Retina (tissue), 1 donor: ENCODE measurements at places on chromosomes 7 and 10.

- DNase-seq = no peak
Measured at GRCh38 chr7:36015733-36016132, 137.3 kb upstream of the EEPD1 start.

GRCh38 chr10:24396396-24396795 lies 187.5 kb downstream of the KIAA1217 start:
- no peak for DNase-seq

DNA sequence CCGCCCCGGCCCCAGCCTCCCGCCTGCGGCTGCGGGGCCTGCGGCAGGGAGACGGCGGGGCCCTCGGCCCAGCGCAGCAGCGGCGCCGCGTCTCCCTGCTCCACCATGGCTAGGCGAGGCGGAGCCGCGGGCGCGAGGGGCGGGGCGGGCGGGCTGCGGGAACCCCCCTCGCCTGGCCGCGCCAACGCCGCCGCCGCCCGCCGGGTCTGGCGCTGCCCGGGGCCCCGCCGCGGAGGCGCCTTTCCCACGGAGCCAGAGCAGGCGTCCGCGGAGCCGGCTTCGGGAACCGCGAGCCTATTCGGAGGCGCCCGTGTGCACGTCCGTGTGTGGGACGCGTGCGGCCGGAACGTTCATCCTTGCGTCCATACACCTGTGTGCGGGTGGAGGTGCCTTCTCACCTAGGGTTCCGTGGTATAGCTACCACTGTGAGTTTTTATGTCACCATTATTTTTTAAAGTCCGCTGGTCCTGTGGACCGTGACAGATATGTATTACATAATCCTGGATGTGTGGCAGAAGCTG lies at the start of gene DENND11:
TSS of gene DENND11 (minus strand) at position 120 of the 521 bp plus-strand sequence. CDS start at position 107, 13 bp downstream.
- peak; percentile 73 for DNase-seq

DNA sequence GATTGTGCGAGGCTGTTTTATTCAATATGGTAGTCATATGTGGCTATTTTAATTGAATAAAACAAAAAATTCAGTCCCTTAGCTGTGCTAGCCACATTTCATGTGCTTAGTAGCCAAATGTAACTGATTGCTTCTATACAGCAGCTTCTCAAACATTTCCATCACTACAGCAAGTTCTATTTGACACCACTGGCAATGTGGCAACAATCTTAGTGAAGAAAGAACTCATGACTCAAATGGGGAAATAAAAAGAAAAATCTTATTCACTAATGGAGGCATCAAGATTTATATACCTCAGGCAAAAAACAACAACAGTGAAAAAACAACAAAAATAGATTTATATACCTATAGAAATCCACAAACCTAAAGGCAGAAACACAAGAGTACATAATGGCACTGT lies 17.9 kb downstream of the SEM1 start:
- DNase-seq = no peak

- no peak for DNase-seq
Measured at GRCh38 chr7:126535176-126535575, 717.6 kb downstream of the GRM8 start.

DNA sequence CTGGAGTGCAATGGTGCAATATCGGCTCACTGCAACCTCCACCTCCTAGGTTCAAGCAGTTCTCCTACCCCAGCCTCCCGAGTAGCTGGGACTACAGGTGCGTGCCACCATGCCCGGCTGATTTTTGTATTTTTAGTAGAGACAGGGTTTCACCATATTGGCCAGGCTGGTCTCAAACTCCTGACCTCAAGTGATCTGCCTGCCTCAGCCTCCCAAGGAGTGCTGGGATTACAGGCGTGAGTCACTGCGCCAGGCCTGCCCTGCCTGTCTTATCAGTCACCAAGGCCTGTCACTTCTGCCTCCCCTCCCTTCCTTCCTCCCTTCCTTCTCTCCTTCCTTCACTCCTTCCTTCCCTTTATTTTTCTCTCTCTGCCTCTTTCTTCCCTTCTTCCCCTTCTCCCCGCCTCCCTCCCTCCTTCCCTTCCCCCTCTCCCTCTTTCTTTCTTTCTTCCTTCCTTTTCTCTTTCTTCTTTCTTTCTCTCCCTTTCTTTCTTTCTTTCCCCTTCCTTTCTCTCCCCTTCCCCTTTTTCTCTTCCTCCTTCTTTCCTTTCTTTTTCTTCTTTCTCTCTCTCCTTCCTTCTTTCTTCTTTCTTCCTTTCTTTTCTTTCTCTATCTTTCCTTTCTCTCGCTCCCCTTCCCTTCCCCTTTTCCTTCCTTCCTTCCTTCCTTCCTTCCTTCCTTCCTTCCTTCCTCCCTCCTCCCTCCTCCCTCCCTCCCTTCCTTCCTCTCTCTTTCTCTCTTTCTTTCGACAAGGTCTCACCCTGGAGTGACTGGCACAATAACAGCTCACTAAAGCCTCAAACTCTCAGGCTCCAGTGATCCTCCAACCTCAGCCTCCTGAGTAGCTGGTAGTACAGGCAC lies 3.1 kb upstream of the ST7 start:
- DNase-seq = no peak

DNA sequence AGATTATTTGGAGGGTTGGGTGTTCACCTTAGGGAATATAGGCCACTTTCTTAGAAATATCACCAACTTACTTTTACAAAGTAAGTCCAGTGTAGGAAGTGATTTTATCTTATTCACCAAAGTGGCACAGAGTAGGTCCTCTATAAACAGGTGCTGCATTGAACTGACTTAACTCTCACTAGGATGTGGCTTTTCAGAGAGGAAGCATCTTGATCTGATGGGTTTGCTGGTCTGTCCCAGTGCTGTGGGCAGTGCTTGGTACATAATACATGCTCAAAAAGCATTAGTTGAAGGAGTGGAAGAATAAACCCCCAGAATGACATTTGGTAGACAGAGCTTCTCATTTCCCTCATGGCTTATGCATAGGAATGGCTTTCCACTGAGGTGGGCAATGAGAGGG lies 334.7 kb downstream of the LRMDA start:
- DNase-seq = no peak

GRCh38 chr7:128734890-128735289 lies 4.3 kb upstream of the CALU start:
- no peak for DNase-seq

- DNase-seq = no peak
Measured at GRCh38 chr7:149440222-149440621, 20.6 kb downstream of the ZNF777 start.

GRCh38 chr10:73159038-73159648 lies 8.7 kb downstream of the ECD start:
- DNase-seq = peak; percentile 57

- no peak for DNase-seq
Measured at GRCh38 chr7:120720317-120720716, 137.6 kb downstream of the TSPAN12 start.

DNA sequence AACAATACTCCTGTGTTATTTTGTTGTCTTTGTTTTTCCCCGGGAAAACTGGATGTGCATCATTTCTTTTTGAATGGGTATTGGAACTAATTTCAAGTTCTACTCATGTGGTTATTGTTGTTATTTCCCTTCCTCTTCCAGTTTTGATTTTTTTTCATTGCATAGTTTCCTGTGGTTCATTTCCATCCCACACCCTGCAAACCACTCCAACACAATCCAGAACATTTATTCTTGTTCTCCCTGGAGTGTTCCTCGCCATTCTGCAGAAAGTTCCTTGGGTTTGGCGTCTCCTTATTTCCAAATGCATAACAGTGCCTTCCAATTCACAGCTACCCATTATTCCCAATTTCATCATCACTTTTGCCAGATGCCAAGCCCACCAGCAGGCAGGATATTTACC lies 775.1 kb downstream of the TNS3 start:
- no peak for DNase-seq

DNA sequence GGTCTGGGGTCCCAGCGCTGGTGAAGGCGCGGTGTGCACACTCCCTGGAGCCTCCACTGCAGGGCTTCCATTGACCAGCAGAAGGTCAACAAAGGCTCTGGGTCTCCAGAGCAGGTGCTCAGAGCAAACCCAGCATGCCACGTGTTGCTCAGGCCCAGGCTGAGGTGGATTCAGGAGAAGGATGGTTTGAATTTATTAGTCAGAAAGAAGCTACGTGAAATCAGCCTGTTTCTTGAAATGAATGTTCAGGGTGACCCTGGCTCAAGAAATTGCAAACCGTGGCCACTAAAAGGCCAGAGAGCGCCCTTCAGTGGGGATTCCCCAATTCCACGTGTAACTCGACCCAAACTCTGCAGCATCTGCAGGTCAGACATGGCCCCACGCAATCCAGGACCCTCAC lies 82.7 kb upstream of the PFKP start:
- no peak for DNase-seq

GRCh38 chr10:10038348-10038747 lies 979.3 kb upstream of the CELF2 start:
- DNase-seq = no peak

GRCh38 chr10:28906011-28906411 lies 228.7 kb downstream of the BAMBI start:
- DNase-seq = peak; percentile 34

- peak; percentile 51 for DNase-seq
Measured at GRCh38 chr7:32670110-32671025, 175.1 kb downstream of the AVL9 start.

- no peak for DNase-seq
Measured at GRCh38 chr7:28865601-28866144, 92.5 kb downstream of the TRIL start.

GRCh38 chr7:104955276-104955675 lies 58.7 kb upstream of the KMT2E start:
- DNase-seq = no peak

DNA sequence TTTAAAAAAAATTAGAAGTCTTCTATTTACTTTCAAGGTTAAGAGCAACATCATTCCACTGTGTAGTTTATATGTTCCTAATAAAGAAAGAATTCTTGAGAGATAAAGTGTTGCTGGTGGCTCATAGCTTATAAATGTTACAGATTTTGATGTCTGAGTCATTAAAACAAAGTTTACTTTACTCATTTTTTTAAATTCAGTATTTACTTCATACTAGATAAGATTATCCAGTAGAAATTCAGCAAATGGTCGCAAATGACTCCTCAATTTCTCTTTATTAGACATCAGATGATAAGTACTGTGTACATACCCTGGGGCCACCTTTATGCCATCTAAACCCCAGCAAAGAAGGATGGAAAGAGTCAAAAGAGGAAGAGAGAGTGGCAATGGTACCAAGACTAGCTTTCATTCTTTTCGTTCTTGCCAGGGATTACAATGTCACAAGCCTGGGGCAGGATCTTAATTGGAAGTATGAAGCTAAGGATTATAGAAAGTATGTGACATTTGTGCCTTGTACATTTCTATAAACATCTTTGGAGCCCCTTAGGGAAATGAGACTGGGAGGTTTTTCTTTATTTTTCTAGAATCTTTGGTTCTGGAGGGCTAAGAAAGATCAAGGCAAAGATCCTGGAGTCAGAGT lies 206.1 kb downstream of the CHRM2 start:
- DNase-seq = no peak

DNA sequence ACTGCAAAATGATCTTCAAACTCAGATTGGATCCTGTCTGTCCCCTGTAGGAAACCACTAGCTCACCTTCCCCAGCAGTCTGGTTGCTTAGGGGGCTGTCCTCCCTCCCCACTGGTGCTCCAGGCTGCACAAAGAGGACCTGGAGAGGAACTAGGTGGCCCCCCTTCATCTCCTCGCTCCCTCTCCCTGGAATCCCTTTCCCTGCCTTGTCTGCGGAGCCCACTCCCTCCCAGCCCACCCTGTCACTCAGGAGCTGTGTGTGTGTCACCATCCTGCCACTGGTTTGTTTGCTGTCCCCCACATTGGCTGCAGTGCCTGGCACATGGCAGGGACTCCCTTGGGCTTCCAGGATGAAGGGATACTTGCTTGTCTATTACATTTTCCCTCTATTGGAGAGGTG lies 35.5 kb upstream of the ZMIZ2 start:
- no peak for DNase-seq

- DNase-seq = no peak
Measured at GRCh38 chr10:482051-482501, 207.4 kb downstream of the DIP2C start.

GRCh38 chr10:8640301-8640700 lies 585.8 kb downstream of the GATA3 start:
- DNase-seq = no peak

- no peak for DNase-seq
Measured at GRCh38 chr7:101664436-101664835, 35.3 kb upstream of the MYL10 start.

GRCh38 chr10:79339266-79339665 lies 8.0 kb upstream of the PPIF start:
- DNase-seq = no peak

- DNase-seq = no peak
Measured at GRCh38 chr7:112708236-112708635, 82.0 kb downstream of the TMEM168 start.

DNA sequence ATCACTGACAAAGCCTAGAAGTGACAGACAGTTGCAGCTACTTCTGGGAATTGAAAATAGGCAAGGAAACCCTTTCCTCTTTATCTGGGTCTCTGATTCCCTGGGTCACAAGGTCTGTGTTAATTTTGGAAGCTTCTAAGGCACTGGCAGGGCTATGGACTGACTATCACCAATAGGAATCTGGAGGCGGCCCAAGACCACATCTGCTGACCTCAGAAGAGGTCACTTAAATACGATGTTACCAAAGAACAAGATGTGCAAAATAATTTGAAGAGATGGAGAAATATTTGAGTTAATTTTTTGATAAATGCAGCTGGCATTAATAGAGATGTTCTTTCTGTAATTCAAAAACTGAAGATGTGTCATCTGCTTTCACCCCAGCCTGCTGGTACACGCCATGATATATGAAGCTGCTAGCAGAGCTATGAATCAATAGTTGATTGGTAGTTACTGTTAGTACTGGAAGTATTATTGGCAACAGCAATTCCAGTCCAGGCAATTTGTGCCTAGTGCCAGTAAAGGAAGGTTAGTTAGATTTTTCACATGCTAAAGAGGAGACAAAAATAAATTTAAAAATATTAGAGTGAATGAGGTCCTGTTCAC lies 5.5 kb upstream of the STEAP4 start:
- DNase-seq = no peak

- no peak for DNase-seq
Measured at GRCh38 chr10:43825421-43825820, 176.7 kb upstream of the ZNF32 start.

DNA sequence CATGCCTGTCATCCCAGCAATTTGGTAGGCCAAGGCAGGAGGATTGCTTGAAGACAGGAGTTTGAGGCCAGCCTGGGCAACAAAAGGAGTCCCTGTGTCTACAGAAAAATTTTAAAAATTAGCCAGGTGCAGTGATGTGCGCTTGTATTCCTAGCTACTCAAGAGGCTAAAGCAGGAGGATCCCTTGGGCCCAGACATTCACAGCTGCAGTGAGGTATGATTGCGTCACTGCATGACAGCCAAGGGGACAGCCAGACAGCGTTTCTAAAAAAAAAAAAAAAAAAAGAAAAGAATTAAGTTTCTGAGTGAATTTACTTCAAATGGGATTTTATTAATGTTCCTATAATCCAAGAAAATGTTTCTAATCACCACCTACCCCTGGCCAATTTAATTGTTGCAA lies 87.4 kb upstream of the RNF148 start:
- DNase-seq = no peak
